ENCODE measurements at places on chromosomes 2 and 18. TPM values are rescaled to one million over a fixed set of nuclear protein-coding genes. Genes with fewer than 3 reads are reported as not detected.

MALL gene
- 2.1 TPM for total RNA-seq

MYO3B gene
- total RNA-seq: 0.24 TPM

MC5R gene
- total RNA-seq: not detected

ZNF385B gene
- total RNA-seq: under 0.01 TPM

NCKAP5 gene
- total RNA-seq: 0.85 TPM

PCARE gene
- not detected for total RNA-seq

SERPINB11 gene
- total RNA-seq: not detected

ACADL gene
- 0.16 TPM for total RNA-seq

C2orf78 gene
- not detected for total RNA-seq

SFT2D3 gene
- 6.6 TPM for total RNA-seq

SLC11A1 gene
- total RNA-seq: under 0.01 TPM

NEB gene
- total RNA-seq: 0.16 TPM

UGT1A8 gene
- total RNA-seq: not detected

DNER gene
- total RNA-seq: not detected

ERFE gene
- 2.9 TPM for total RNA-seq

SLC14A1 gene
- 3.9 TPM for total RNA-seq

SIX3 gene
- total RNA-seq: not detected

HPCAL1 gene
- total RNA-seq: 66.5 TPM

APCDD1 gene
- 511 TPM for total RNA-seq

ARHGAP15 gene
- total RNA-seq: 0.49 TPM

Data from hair follicle dermal papilla cell (primary cell).